HAP-1 (cell line): ENCODE measurements at places on chromosomes 6 and 20.
A peak's percentile ranks its signal among the peaks of the same experiment; 100 is the strongest.

DNA sequence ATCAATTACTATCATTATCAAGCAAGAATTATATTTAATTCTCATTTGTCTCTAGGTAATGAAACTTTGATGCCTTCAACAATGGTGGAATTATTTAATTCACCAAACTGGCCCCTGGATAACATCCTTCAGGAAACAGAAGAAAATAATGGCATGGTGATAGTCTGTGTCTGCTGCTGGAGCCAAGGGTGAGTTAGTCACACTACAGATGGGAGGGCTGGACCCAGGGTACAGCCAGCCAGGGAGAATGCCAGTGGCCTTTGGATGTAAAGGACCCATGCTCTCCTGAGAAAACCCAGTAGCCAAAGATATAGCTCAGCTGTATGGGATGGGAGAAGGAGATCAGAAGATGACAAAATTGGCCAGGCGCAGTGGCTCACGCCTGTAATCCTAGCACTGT is 60.0 kb upstream of the CNKSR3 start:
- no peak for DNase-seq

- DNase-seq = no peak
Observed at GRCh38 chr20:1321654-1321939, 7.3 kb downstream of the SDCBP2 start.

- no peak for DNase-seq
Observed at GRCh38 chr6:71190809-71191208, 97.8 kb upstream of the OGFRL1 start.

DNA sequence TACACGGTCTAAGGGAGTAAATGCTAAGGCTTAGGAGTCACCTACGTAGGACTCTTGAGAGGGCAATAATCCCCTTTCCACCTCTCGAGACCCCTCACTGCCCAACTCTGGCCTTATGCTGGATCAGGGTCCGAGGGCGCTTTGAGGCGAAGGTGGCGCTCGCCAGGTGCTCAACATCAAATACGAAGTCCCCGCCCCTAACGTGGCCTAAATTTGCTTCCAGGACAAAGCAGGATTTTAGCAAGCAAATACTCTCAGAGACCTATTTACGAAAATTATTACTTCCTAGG is 406 bp upstream of the TRIM26 start:
- no peak for DNase-seq

DNA sequence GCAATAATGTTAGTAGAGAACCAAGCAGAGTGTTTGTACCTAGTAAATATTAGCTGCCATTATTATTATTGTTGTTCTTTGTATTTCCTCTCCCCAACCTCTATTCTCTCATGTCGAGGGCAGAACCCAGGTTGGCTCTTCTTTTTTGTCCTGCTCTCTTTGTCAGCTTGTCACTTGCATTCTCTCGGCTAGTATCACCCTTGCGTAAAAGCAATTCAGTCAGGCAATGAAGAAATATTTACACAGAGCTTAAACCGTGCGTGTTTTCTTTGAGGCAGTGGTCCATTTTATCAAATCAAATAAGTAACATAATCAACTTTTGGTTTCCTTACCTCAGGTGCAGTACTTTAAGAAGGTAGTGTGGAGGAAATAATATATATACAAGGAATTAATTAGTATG is 83.9 kb downstream of the TULP4 start:
- DNase-seq = no peak

DNA sequence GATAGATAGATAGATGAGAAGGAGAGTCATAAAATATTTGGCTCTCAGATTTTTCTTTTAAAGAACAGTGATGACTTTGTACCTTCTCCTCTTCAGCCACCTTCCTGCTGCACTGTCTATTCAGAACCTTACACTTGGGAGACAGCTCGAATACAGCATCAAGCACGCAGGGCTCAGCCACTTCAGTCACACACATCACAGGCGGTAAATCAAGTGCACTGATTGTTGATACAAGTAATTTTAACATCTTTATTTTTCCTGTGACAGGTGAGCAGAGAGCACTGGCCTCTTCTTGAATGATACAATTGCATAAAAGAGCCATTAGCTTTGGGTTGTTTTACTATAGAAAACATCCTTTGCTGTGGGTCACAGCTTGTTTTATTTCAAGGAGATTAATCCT is 1118.5 kb upstream of the EYS start:
- DNase-seq = no peak

GRCh38 chr6:42378125-42378524 is 73.6 kb downstream of the TRERF1 start:
- no peak for DNase-seq

- DNase-seq = peak; percentile 59
Observed at GRCh38 chr6:6724539-6725467, 136.3 kb downstream of the LY86 start.

GRCh38 chr6:13998356-13998755 is 73.6 kb downstream of the RNF182 start:
- no peak for DNase-seq

- DNase-seq = no peak
Observed at GRCh38 chr20:62959101-62959971, 6.8 kb downstream of the SLC17A9 start.

DNA sequence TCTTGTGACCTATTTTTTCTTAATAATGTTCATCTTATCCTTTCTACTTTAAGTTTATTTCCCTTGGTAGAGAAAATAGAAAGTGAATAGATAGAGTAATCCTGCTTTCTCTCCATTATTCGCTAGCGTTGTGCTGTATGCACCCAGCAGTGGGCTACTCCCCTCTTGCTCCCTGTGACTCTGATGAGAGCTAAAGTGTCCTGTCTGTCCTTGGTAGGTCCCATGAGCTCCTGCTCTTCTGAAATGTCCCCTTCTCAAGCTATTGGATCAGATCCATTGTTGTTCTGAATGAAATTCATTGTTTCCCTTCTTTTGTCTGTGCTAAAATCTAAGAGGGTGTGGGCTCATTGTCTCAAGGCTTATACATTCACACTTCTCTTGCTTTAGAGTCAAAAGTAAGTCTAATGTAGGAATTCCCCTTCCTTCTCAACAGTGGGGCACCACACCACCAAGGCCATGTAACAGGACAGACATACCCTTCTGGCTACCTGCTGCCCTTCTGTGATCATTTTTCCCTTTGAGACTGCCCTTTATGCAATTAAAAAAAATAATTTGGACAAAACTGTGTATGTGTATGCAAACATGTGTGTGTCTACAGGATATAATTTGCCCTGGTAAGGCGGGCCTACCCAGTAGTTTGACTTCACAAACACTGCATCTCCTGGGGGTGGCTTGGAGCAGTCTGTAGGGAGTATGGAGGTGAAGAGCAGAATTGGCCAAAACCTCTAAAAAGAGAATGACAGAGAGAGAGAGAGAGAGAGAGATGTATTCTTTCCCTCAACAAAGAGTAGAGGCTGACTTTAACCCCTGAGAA is 167.0 kb upstream of the MYLIP start:
- DNase-seq = no peak

GRCh38 chr6:166998256-166999144 is 697 bp upstream of the CEP43 start:
- DNase-seq = no peak

DNA sequence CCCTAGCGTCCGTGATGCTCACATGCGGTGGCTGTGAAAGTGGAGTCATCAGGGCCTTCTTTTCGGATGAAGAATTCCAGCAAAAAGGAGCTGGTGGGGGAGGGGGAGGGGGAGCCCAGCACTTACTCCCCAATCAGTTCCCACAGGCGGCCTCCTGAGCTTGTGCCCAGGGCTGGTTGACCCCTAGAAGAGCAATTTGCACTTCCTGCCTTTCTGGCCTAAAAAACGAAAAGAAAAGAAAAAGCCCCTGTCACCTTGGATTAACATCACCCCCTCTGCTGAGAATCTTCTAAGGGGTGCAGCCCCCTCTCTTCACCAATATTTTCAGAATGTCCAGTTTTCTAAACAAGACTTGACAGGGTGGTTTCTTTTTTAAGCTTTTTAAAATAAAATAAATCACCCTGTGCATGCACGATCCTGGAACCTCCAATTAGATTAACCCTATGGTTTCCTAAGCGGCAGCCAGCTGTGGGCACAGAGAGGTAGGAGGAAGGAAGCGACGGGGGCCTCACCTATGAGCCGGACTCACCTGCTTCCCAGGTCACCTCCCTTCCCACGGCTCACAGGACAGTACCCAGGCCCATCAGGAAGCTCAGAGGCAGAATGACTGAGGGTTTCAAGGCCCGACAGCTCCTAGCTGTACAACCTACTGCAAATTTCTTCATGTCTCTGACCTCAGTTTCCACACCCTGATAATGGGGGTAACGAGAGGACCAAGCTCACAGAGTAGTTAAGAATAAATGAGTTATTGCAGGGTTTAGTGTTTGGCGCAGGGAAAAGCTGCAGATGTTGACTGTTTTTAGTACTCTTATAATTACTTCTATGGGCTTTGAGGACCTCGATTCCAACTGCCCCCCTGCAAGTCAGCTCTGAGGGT is 10.5 kb upstream of the TGM2 start:
- DNase-seq = no peak

DNA sequence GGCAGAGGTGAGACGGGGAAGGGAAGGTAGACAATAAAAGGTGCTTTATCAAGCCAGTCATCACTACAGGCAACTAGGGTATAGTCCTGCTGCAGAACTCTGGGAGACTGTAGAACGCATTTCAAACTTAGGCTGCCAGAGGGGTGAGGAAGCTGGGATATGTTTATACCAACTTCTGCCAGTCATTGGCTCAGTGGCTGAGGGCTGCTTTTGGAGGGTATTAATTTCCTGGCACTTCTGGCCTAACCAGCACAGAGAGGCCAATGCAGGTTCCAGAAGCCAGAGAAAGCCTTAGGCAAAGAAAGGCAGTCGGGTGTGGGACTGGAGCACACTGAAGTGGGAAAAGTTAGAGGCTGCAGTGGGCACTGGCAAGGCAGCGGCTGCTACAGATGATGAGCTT is 3.9 kb upstream of the CPNE5 start:
- no peak for DNase-seq

GRCh38 chr6:36822506-36823269 is 16.6 kb downstream of the CPNE5 start:
- DNase-seq = peak; percentile 57

- DNase-seq = peak; percentile 12
Observed at GRCh38 chr20:46939031-46939965, 44.7 kb downstream of the EYA2 start.
